ENCODE measurements at places on chromosomes 5 and 9. TPM values are rescaled to one million over a fixed set of nuclear protein-coding genes. Genes with fewer than 3 reads are reported as not detected.

DNA sequence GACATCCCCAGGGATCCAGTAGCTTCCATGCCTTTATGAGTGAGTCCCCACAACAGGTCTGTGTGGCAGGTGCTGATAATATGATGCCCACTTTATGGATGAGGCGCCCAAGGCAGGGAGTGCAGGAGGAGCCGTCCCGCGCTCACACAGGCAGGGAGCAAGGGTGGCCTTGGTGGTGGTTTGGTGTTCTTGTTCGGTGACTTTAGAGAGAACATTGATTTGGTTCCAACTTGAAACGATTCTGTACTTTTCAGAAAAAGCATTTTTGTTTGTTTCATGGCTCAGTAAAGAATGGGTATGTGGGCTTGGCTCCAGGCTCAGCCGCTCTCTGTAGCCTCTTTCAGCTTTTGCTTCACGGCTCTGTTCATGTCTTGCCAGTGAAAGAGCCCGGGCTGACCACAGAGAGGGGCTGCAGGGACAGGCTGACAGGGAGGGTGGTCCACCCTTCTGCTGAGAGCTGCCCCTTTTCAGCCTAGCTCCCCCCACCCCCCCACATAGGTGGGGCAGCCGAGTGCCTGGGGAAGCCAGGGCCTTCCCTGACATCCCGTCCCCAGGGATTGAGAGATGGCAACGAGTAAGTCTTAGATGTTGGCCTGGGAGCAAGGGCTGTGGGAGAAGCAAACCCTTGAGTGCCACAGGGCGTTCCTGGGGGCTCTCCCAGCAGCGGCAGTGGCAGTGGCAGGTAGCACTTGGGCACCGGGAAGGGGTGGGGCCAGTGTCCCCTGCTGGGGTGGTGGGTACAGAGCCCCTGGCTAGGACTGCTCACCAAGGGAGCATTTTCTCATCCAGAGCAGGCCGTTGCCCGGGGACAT, 28.0 kb downstream of the NCS1 start:
- DNase-seq = no peak

The SV2C gene
- total RNA-seq = 0.60 TPM

GRCh38 chr9:109320331-109320741, 523 bp downstream of the EPB41L4B start:
- no peak for DNase-seq

The NDST1 gene
- 54.3 TPM for total RNA-seq

The CD180 gene
- 2.1 TPM for total RNA-seq

The GARIN3 gene
- not detected for total RNA-seq

- no peak for DNase-seq
Measured at GRCh38 chr5:88203981-88204750, 64.5 kb downstream of the TMEM161B start.

DNA sequence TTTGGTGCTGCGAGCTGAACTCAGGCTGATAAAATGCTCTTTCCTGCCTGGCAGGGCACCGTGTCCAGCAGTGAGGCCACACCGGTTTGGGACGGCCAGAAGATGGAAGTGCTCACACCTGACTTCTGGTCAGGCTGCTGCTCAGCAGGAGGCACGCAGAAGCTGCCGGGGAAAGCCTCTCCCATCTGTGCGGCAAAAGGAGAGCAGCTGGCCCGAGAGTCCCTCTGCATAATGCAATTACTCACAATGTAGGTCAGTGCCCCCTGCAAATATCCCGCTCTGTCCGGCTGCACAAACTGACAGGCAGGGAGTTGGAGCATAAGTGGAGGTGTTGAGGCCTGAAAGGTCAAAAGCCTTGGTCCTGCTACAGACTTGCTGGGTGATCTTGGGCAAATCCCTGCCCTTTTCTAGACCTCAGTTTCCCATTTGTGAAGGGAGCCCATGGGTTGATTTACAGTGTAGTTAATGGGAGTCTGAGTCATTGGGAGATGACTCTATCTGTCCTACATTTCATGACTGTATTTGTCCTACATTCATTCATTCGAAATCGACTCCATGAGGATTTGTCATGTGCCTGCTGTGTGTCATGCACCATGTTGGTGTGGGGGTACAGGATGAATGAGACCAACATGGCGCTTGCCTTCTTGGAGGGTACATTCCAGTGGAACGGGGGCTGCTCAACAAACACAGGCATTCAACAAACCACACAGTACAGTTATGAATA, 61.8 kb upstream of the TBC1D2 start:
- no peak for DNase-seq

GRCh38 chr5:166441-167372, 24.6 kb upstream of the LRRC14B start:
- no peak for DNase-seq

The CDC20B gene
- not detected for total RNA-seq

The EXD3 gene
- 43.0 TPM for total RNA-seq

GRCh38 chr9:21153336-21154017, 11.8 kb upstream of the IFNW1 start:
- no peak for DNase-seq

DNA sequence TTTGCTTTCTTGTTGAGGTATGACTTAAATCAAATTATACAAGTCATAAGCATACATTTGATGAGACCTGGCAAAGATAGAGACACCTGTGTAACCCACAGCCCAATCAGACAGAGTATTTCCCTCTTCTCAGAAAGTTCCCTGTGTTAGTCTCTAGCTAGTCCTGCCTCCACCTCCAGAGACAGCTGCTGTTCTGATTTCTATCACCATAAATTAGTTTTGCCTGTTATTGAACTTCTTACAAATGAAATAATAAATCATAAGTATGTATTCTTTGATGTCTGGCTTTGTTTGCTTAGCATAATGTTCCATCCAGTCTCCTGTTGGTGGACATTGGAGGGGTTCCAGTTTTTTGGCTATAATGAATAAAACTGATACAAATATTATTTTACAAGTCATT, 194.5 kb downstream of the ICE1 start:
- no peak for DNase-seq

DNA sequence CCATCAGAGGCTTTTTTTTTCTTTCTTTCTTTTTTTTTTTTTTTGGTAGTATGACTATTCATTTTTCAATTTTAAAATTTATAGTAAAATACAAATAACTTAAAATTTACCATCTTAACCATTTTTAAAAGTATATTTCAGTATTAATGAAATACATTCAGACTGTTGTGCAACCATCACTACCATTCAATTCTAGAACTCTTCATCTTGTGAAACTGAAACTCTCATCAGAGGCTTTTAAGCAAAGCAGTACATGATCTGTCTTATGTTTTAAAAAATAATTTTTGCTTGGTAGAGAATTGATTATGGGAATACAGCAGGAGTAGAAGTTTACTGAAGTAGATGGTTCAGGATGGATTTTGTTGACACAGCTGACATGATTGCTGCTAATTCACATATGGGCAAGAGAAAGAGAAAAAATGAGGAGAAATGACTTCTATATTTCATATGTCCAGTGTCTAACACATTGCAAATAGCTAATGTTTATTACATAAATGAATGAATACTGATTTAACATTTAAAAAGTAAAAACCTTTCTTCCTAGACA, 13.4 kb downstream of the ELOVL7 start:
- DNase-seq = no peak

The HSPB3 gene
- total RNA-seq = 0.68 TPM

GRCh38 chr5:122165559-122166078, 36.3 kb downstream of the ZNF474 start:
- DNase-seq = no peak

GRCh38 chr5:142568283-142568995, 117.5 kb downstream of the FGF1 start:
- DNase-seq = no peak

GRCh38 chr9:71355884-71356283, 234.5 kb upstream of the TRPM3 start:
- DNase-seq = no peak

The LSM11 gene
- total RNA-seq = 3.6 TPM

DNA sequence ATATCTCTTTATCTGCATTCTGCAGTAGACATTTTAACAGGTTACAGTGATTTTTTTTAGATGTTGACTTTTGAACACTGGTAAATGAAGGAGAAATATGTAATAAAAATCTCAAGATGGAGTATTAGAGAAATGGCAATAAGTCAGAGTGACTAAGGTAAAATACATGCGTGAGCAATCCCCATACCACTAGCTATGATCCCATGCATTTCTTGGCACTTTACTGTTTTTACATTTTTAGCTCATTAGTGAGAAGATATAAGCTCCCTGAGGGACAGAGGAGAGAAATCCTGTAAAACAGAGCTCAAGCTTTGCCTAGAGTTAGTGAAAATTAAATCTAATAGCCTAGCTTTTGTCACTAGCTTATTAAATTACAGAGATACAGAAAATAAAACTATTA, 181.9 kb upstream of the TRPM3 start:
- DNase-seq = no peak

DNA sequence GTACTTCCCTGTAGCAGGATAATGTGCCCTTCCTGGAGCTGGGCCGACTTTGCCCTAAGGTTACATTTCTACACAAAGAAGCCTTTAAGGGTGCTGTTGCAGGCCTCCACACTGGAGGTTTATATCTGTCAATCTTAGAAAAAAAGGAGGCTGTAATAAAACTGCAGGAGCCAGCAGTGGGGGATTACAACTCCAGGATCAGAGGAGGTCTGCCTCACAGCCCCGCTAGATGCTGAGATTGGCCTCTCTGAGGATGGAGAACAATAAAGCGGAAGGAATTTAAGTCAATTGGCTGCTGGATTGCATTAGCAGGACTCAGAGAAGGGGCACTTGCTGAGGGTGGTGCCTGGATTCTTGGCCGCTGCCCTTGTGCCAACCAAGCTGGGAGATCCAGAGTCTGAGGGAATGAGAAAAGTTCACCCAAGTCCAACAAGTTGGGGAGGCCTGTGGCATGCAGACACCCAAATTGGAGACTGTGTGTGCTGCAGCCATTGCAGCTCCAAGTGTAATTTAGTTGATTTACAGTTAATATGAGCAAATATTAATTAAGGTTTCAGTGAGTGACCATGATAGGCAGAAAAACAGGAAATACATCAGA, 99.0 kb upstream of the SSBP2 start:
- no peak for DNase-seq

The CFAP77 gene
- total RNA-seq = not detected

- peak; percentile 32 for DNase-seq
Measured at GRCh38 chr5:1750469-1750868, 49.2 kb downstream of the MRPL36 start.

- no peak for DNase-seq
Measured at GRCh38 chr5:59745415-59745863, 148.1 kb downstream of the PDE4D start.

- DNase-seq = no peak
Measured at GRCh38 chr9:38010918-38011704, 57.9 kb downstream of the SHB start.

GRCh38 chr5:42579320-42579719, 156.1 kb downstream of the GHR start:
- DNase-seq = no peak

The LOX gene
- total RNA-seq = 6.5 TPM

The ORM1 gene
- 3.3 TPM for total RNA-seq

DNA sequence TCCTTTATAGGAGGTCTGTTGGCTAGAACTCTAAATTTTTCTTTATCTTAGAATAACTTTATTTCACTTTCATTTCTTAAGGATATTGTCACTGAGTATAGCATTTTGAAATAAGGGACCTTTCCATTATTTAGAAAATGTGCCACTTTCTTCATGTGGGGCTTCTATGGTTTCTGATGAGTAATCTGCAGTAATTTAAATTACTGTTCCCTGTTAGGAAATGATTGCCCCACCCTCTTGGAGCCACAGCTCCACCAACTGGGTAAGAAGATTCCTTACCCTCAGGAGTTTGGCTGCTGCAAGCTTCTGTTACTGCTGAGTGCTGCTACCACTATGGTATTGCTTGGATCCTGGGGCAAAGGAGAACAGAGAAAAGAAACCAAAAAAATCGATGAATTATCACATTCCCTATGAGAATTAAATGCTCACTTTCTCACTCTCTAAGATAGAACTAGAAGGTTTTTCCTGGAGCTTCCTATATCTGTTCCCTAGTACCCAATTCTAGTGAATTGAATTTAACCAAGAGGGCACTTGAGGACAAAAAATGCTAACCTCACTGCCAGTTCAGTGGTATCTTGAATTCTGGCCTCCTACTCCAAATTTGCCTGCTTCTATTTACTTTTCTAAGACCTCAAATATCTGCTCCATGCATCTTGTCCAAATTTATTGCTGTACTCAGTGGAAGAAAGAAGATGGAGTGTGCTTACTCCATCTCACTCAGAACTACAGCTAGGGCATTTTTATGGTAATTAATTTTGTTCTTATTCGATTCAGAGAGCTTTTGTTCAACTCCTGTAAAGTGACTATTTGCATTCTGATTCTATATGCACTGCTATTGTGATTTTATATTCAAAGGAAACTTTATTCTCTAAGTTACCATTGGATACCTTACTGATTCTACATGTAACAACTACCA, 2111.3 kb downstream of the MAT2B start:
- no peak for DNase-seq

DNA sequence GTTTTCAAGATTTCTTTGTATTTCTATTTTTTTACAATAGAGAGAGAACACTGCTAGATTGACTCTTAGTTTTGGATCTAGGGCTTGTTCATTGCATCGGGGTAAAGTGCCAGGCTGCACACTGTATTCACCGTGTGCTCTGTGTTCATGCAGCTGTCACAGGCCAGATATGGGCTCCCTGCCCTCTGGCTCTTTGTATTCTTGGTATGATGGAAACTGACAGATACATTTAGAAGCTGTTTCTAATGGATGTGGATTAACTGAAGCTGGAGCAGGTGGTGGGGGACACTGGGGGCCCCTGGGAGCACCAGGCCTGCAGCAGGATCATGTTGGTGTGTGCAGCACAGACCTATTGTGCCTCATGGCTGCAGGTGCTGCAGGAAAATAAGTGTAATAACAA, 28.0 kb downstream of the SLC36A1 start:
- DNase-seq = no peak

The PFN3 gene
- total RNA-seq = not detected

DNA sequence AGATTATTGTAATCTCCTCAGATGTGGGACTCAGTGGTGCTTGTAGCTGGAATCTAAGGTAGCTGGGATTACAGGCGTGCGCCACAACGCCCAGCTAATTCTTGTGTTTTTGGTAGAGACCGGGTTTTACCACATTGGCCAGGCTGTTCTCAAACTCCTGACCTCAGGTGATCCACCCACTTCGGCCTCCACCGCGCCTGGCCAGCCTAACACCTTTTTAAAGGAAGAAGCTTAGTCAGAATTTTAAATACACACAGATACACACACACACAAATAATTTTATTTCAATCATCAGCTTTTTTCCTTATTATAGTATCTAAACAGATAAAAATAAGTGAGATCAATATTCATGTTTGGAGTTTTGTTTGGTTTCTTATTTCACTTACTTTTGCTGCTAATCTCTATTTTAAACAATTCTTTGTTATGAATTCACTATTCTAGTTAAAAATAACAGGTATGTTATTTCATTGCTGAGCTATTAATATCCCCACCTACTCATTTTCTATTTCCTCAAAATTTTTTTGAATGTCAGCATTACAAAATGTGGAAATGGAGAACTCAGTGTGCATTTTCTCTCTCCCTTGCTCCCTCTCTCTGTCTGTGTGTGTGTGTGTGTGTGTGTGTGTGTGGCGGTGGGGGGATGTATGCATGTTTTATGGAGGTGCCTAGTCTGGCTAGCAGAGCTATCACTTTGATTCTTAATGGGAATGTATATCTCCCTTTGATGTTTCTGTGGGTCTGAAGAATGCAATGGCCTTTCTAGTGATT, 960.6 kb upstream of the DMAC1 start:
- no peak for DNase-seq

The SLC9A3 gene
- total RNA-seq = 1.1 TPM
